ENCODE measurements at places on chromosomes 16 and 17.

- no peak for DNase-seq
These were observed 16.6 kb downstream of the NUDT7 start for GRCh38 chr16:77738706-77739558.

- DNase-seq = no peak
These were observed 122.0 kb downstream of the USP22 start for GRCh38 chr17:20920815-20921199.

- DNase-seq = peak; percentile 49
These were observed 703.2 kb downstream of the MAF start for GRCh38 chr16:78897299-78897698.

GRCh38 chr16:28977703-28978662, 3.4 kb downstream of the SPNS1 start:
- DNase-seq = peak; percentile 30
